ENCODE measurements at places on chromosomes 7 and 10.
A peak's percentile ranks its signal among the peaks of the same experiment; 100 is the strongest.

- H3K27me3 ChIP-seq, result no peaks in the 10 kb centered on the region
- DNase-seq, result no peak
- no peaks in the 10 kb centered on the region for H3K36me3 ChIP-seq
- no peaks in the 10 kb centered on the region for H3K4me1 ChIP-seq
Measured at GRCh38 chr10:47322300-47323061, at the start of gene GDF2. Gene GDF2 (plus strand): TSS chr10:47322454. CDS start chr10:47322669, 215 bp downstream.

- no peak overlapping the region for H3K4me3 ChIP-seq
- no peak for DNase-seq
- H3K27ac ChIP-seq, result no peak overlapping the region
- no peaks in the 10 kb centered on the region for H3K36me3 ChIP-seq
Measured at GRCh38 chr7:127887631-127888030, 143.6 kb downstream of the LRRC4 start.

- DNase-seq, result no peak
- H3K36me3 ChIP-seq, result no peaks in the 10 kb centered on the region
Measured at GRCh38 chr7:143439866-143440265, 3.4 kb upstream of the TAS2R60 start.

- peaks cover 7% of the 10 kb centered on the region for H3K4me1 ChIP-seq
- H3K27ac ChIP-seq, result no peak overlapping the region
- H3K27me3 ChIP-seq, result peaks cover 34% of the 10 kb centered on the region
- no peaks in the 10 kb centered on the region for H3K36me3 ChIP-seq
Measured at GRCh38 chr7:98864731-98865453, 4.9 kb downstream of the TMEM130 start.

- no peaks in the 10 kb centered on the region for H3K4me1 ChIP-seq
- H3K4me3 ChIP-seq, result no peak overlapping the region
- H3K27ac ChIP-seq, result peak overlapping the region; percentile 70
- no peaks in the 10 kb centered on the region for H3K36me3 ChIP-seq
Measured at GRCh38 chr10:77622889-77623291, 14.7 kb downstream of the KCNMA1 start.

DNA sequence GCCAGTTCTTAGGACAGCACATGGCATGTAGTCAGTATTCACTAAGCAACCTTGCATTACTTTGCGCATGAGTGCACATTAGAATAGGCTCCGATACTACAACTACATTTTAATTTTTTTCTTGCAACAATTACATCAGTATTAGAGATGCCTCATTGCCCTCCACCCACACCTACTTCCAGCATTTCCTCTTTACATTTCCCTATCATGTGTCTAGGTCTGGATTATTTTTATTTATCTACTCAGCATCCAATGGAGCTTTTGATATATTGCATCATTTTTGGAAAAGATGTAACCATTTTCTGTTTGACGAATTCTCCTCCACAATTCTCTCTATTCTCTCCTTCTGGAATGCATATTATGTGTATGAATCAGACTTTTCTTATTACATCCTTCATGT is 258.2 kb upstream of the GLI3 start:
- H3K4me3 ChIP-seq, result no peak overlapping the region
- H3K27me3 ChIP-seq, result no peaks in the 10 kb centered on the region
- peaks cover 28% of the 10 kb centered on the region for H3K4me1 ChIP-seq
- H3K27ac ChIP-seq, result no peak overlapping the region
- H3K36me3 ChIP-seq, result no peaks in the 10 kb centered on the region
- no peak for DNase-seq

DNA sequence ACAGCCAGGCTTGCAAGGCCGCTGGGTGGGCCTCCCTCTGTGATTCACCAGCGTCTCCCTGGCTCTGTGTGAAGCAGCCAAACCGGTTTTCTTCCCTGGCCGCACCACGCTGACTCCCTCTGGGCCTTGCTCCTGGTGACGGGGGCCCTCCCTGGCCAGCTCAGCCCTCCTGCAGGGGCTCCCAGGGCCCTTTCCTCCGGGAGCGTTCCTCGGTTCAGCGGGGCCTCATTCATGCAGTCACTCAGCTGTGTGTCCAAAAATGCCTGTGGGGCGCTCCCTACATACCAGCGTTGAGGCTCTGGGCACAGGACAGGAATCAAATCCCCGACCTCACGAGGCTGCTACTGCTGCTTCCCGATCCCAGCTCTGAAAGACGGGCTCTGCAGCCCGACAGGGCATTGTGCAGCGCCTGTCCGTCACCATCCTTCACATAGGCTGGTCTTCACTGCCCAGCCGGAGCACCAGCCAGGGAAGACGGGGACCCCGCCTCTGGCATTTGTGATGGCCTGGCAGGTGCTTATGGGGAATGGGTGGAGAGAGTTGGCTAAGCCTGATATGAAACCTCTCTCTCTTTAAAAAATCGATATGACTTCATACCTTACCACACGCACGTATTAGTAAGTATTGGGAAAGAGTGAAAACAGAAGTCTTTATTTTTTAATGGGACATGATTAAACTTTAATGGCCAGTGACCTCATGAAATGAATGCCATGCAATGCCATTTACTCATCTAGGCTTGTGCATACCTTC is 110.0 kb upstream of the SHH start:
- no peak overlapping the region for H3K4me3 ChIP-seq
- H3K4me1 ChIP-seq, result no peaks in the 10 kb centered on the region
- H3K27me3 ChIP-seq, result no peaks in the 10 kb centered on the region
- DNase-seq, result no peak
- H3K27ac ChIP-seq, result no peak overlapping the region

DNA sequence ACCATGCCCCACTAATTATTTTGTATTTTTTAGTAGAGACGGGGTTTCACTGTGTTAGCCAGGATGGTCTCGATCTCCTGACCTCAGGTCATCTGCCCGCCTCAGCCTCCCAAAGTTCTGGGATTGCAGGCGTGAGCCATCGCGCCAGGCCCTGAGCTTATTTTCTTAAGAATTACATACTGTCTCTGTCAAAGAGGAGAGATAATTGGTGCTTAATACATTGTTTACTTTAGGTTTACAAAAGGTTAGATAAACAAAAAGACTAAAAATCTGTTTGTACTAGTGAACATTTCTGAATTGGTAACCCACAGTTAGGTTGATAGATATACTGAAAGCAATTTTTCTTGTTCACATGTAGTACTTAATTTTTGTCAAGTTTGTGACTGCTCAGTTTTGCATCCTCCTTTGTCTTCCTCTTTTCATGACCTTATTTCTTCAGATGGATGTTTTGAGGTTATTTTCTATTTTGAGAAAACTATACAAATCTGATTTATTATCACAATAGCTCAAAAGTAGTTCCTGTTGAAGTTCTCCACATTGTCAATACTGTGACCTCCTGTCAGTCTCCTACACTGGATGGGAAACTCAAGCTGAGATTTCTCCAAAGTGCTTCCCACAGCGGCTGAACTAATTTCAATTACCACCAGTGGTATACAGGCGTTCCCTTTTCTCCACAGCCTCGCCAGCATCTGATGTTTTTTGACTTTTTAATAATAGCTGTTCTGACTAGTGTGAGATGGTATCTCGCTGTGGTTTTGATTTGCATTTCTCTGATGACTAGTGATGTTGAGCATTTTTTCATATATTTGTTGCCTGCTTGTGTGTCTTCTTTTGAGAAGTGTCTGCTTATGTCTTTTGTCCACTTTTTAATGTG is 22.5 kb downstream of the HHEX start:
- no peak overlapping the region for H3K27ac ChIP-seq
- H3K4me1 ChIP-seq, result no peaks in the 10 kb centered on the region
- H3K36me3 ChIP-seq, result no peaks in the 10 kb centered on the region
- DNase-seq, result peak; percentile 64
- no peak overlapping the region for H3K4me3 ChIP-seq
- no peaks in the 10 kb centered on the region for H3K27me3 ChIP-seq

DNA sequence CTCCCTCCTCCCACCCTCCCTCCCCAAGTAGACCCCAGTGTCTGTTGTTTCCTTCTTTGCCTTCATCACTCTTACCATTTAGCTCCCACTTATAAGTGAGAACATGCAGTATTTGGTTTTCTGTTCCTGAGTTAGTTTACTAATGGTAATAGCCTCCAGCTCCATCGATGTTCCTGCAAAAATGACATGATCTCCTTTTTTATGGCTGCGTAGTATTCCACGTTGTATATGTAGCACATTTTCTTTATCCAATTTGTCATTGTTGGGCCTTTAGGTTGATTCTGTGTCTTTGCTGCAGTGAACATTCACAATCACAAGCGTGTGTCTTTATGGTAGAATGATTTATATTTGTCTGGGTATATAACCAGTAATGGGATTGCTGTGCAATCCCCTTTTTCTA is 51.8 kb upstream of the ARHGAP12 start:
- H3K4me1 ChIP-seq, result no peaks in the 10 kb centered on the region
- no peak overlapping the region for H3K27ac ChIP-seq

Measured in esophagus muscularis mucosa (tissue), 4 donors.